A549 treated with ZK216348 at 1 μM for 4 hours (cell line): ENCODE measurements at places on chromosomes 2 and 18. TPM values are rescaled to one million over a fixed set of nuclear protein-coding genes. Genes with fewer than 3 reads are reported as not detected.

The TRABD2A gene
- total RNA-seq = 7.9 to 12.9 TPM (median 12.4 TPM) in 5 replicates

The DSG3 gene
- not detected in 5 replicates for total RNA-seq

The STARD6 gene
- not detected in 5 replicates for total RNA-seq

The ID2 gene
- total RNA-seq = 76.4 to 134 TPM (median 92.1 TPM) in 5 replicates

The MYO3B gene
- total RNA-seq = not detected in 5 replicates

The ANKRD62 gene
- not detected in 5 replicates for total RNA-seq

The DYNC2LI1 gene
- 12.6 to 25.6 TPM (median 15.2 TPM) in 5 replicates for total RNA-seq

The OBSL1 gene
- total RNA-seq = 13.6 to 26.1 TPM (median 21.3 TPM) in 5 replicates

The COLEC12 gene
- 0.02 to 0.05 TPM in 2 of 5 replicates, not detected in the others for total RNA-seq

The TNFAIP6 gene
- 0.55 to 1.9 TPM (median 1.2 TPM) in 5 replicates for total RNA-seq

The RAX gene
- not detected in 5 replicates for total RNA-seq

The AP1S3 gene
- 24.7 to 51.4 TPM (median 35.4 TPM) in 5 replicates for total RNA-seq
